ENCODE measurements at places on chromosomes 7 and 10.

DNA sequence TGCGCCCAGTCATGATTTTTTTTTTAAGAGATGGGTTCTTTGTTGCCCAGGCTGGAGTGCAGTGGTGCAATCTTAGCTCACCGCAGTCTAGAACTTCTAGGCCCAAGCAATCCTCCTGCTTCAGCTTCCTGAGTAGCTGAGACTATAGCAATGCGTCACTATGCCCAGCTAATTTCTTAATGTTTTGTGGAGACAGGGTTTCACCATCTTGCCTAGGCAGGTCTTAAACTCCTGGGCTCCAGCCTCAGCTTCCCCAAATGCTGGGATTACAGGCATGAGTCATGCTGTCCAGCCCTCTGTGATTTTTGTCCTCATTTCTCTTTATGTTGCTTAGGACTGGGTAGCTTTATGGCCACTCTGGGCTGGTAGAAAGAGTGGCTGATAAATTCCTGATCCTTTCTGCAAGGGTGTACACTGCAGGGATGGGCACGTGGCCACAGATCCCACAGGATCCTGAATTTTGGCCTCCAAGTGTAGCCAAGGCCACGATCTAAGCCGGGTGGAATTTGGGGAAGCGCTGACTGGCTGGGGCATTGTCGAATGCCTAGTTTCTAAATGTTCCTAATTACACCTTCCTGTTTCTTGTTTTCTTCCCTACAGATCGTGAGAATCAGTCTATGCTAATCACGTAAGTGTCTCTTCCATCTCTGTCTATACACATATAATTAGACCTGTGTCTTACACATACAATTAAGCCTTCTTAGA, 24.1 kb upstream of the MYH16 start:
- DNase-seq, result no peak

GRCh38 chr10:84177541-84178141, 4.0 kb downstream of the GPR15LG start:
- no peak for DNase-seq

DNA sequence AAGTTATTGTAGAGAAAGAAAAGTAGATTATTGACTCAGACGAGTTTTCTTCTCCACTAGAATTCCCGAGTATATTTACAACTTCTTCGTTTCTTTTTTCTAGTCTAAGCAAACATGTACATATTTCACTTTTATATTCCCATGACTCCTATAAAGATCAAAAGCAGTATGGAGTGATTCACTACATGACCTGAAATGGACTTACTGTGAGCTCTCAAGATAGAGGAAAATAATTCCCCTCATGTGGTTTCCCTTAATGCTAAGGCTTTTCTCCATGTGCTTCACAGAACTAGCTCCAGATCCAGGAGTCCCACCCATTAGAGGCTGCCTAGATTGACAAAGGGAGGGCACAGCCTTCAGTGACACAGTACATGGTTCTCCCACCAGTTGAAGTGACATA, 823.1 kb upstream of the LRRTM3 start:
- no peak for DNase-seq

DNA sequence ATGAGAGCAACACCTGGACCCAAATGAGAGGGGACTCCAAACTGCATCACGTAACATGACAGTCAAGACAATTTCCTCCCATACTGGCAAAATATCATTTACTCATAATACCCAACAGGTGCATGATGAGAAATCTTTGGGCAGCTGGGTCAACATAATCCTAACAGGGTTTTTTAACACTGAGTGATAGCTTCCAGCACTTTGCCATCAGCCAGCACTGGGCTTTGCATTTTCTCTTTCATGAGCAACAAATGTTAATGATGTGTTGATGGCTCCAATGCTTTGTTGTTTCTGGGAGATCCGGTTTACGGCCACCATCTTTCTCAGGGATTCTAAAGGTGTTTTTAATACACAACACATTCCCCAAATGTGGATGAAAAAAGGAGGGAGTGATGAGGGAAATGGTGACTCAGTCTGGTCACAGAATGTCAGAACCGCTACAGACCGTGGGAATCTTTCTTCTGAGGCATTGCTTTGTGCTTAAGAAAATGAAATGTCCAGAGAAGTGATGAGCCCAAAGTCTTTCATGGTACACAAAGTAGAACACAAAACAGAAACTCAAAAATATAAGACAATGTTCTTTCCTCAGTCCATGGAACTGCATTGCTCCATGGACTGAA, 705.7 kb upstream of the IGFBP3 start:
- no peak for DNase-seq

- no peak for DNase-seq
These were observed 14.7 kb downstream of the COL1A2 start for GRCh38 chr7:94409200-94409948.

- peak; percentile 76 for DNase-seq
These were observed at the start of gene COPS6 for GRCh38 chr7:100088621-100089457. Gene COPS6, plus strand, starts transcription at chr7:100088969. Its CDS starts 22 bp downstream, at chr7:100088991.

- no peak for DNase-seq
These were observed 188.4 kb downstream of the CYP26A1 start for GRCh38 chr10:93261961-93262610.

- DNase-seq, result no peak
These were observed 420.5 kb upstream of the GALNT17 start for GRCh38 chr7:70711452-70711851.

GRCh38 chr10:114928818-114929217, 9.2 kb upstream of the TRUB1 start:
- DNase-seq, result no peak

GRCh38 chr7:29277436-29278215, 83.1 kb downstream of the CHN2 start:
- no peak for DNase-seq

DNA sequence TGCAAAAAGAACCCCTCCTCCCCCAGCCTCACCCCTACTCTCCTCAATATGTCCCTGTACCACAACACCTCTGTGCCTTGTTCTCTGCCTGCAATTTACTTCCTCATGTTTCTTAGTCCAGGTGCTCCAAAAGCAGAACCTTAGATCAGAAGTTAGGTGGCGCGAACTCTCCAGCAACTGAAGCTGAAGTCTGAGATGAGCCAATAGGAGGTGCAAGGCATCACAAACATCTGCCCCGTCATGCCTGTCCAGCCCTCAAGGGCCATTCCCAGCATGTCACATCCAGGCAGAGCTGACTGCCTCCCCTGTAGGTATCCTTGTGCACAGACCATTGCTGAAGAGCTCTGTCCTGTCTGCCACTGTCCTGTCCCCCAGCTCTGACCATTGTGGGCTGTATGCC, 508.8 kb downstream of the GRID1 start:
- DNase-seq, result no peak

GRCh38 chr10:132301371-132302330, 6.1 kb downstream of the STK32C start:
- no peak for DNase-seq

- no peak for DNase-seq
These were observed 75.3 kb upstream of the CC2D2B start for GRCh38 chr10:95832216-95833041.

GRCh38 chr10:112446055-112446854, 459 bp downstream of the ZDHHC6 start:
- DNase-seq, result no peak

- no peak for DNase-seq
These were observed 333.2 kb upstream of the PODXL start for GRCh38 chr7:131889572-131890150.

DNA sequence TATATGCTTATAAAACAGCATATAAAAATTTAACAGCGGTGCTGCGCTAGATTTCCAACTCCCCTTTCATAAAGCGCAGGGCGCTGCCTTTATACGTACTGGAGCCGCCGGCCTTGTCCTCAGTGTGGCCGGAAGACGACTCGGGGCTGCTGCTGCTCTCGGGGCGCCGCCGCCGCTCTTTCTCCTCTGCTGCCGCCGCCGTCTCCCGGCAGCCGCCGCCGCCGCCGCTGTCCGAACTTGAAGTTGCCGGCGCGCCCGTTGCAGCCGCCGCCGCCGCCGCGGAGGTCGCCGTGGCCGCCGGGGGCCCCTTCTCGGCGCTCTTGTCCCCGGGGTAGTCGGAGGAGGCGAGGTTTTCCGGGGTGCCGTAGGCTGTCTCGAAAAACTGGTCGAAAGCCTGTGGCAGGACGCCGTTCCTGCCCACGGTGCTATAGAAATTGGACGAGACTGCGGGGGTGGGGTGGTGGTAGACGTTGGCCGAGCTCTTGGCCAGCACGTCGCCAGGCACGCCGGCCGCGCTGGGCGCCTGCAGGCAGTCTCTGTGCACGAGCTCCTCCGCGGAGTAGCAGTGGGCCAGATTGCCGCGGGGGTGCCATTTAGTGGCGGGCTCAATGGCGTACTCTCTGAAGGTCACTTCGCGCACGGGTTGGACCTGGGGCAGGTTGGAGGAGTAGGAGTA, 557 bp downstream of the HOXA11 start:
- no peak for DNase-seq

DNA sequence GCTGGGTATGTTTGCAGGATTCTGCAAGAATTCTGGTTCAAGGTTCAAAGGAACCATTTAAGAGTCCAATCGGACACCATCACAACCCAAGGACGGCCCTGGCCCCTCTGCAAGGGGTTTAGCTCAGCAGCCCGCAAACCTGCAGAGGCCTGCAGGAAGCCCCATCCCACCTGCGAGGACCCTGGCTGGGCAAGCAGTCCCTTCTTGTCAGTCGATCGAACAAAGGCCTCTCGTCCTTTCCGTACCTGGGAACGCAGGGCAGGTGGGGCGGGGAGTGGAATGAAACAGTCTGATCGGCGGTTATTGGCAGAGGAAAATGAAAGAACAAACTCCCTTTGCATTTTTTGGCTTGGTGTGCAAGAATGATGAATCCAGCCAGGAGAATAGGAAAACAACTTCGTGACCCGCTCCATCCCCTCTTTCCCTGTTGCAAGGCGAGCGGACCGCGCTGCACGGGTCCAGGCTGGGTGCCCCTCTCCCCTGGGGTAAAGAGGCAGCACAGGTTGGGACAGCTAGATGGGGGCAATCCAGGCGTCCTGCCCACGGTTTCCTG, 73.7 kb downstream of the INSIG1 start:
- no peak for DNase-seq

DNA sequence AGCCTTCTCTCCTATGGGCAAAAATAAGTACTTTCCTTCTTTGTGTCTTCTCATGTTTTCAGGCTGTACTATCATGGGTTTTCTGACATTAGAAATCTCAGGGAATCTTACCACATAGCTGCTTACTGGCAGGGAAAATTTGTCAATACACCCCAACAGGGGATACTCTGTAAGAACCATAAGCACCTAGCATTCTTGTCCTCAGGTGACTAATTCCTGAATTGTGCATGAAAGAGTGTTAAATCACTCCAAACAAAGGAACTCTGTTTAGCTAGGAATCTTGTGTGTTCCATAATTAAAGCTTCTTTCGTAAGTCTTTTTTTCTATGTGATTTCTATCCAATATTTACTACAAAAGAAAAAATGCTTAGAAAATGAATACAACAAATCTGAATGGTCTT, 206.7 kb upstream of the POT1 start:
- no peak for DNase-seq

DNA sequence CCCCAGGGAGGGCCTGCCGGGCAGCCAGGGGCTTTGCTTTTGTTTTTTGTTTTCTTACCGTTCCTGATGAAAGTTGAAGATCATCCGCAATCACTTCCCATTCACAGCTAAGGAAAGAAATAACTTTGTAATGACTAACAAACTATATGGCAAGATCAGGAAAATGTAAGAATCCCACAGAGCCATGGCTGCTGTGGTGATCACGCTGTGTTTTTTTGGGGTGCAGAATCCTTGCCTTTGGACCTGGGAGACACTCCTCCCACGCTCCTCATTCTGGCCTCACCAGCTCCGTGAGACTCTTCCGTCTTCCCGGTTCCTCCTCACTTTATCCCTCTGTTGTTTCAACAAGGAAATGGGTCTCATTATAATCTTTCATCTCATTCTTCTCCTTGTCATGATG, 443.0 kb upstream of the MGMT start:
- DNase-seq, result no peak

GRCh38 chr7:5629941-5630340, 151.5 kb downstream of the RNF216 start:
- DNase-seq, result no peak

- DNase-seq, result no peak
These were observed 41.9 kb downstream of the CAMK1D start for GRCh38 chr10:12391206-12391605.

- DNase-seq, result no peak
These were observed 80.8 kb downstream of the DNAJB9 start for GRCh38 chr7:108650467-108650866.

DNA sequence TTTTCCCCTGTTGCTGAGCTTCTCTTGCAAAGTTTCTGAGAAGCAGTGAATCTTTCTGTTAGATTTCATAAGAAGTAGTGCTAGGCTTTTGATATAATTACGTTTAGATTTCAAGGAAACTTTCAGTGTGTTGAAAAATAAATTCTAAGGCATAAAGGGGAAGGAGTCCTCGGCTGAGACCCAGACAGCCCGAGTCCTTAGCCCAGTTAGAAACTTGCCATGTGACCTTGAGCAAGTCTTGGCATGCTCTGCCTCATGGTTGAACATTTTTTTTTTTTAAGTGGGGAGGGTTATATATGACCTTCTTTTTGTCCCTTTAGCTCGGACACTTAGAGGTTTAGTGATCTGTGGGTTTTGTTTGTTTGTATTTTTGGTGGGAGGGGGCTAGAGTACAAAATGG, 117.5 kb downstream of the TCF7L2 start:
- DNase-seq, result no peak

GRCh38 chr10:91796331-91797047, 1.7 kb upstream of the TNKS2 start:
- DNase-seq, result peak; percentile 20

DNA sequence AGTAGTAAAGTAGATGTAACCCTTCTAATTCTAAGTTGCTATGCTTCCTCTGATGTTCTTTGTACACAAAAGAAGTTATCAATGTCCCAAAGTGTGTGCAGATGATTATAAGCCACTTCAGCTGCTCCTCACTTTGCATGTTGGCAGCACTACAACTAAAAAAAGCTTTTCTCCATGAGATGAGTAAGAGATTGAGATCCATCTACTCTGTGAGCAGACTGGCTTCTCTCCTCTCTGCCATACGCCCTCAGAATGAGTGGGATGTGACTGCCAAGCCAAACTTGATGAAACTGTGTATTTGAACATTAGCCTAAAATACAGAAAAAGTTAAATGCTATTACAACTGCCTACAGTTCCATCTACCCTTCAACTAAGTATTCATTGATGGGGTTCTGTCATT, 102.9 kb upstream of the ETV1 start:
- DNase-seq, result no peak

- no peak for DNase-seq
These were observed 34.1 kb downstream of the AFAP1L2 start for GRCh38 chr10:114370199-114370598.

- DNase-seq, result no peak
These were observed 337.5 kb downstream of the CXCL12 start for GRCh38 chr10:44047361-44047760.
